Stimulated activated naive CD4-positive, alpha-beta T cell treated with Interleukin-2 at 50 U/mL for 16 hours (primary cell): ENCODE measurements at places on chromosomes 11 and 22.

DNA sequence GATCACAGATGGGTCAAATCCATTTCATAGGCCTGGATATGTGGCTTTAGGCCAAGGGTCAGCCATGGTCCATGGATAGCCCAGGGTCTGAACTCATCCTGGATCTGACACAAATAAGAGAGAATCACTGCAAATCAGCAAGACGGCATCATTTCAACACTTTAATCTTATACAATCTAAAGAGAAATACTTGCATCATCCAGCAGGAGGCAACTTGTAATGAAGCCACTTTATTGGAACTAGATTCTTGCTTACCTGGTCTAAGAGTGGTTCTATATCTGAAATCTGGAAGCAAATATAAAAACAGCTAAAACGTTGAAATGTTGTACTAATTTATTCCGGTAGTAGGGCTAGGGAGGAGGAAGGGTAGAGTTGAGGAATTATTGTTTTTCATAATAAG, 870.1 kb downstream of the JRKL start:
- no peak for DNase-seq

DNA sequence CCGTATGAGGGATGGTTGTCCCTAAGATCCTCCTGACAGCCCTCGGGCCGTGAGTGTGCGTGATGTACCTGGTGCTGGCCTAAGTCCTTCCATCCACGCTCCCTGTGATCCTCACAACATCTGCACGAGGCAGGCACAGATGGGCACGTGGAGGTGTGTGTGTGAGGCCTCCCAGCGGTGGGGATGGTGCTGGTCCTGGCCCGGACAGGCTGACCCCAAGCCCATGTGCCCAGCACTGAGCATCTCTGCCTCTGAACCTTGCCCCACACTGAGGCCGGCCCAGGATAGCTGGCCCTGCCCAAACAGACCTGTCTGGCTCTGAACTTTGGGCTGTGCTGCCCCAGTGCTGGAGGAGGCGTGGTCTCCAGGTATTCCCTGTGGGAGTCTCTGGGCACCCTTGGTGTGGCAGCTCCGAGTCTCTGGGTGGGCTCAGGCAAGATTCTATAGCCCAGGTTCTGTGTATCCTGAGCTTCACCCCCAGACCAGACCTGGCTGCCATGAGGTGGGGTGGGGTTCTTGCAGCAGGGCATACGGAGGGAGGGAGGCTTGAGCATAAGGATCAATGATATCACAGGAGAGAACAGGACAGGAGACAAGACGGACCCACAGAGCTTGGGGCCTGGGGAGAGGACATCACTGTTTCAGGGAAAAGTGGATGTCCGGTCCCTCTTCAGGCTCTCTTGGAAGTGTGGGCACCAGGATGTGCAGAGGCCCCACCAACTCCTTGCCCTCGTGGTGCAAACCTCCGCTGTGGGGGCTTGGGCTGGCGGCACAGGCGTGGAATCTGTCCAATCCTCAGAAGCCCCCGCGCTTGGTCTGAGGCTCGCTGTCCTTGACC, 881.8 kb downstream of the BRD1 start:
- DNase-seq = no peak

DNA sequence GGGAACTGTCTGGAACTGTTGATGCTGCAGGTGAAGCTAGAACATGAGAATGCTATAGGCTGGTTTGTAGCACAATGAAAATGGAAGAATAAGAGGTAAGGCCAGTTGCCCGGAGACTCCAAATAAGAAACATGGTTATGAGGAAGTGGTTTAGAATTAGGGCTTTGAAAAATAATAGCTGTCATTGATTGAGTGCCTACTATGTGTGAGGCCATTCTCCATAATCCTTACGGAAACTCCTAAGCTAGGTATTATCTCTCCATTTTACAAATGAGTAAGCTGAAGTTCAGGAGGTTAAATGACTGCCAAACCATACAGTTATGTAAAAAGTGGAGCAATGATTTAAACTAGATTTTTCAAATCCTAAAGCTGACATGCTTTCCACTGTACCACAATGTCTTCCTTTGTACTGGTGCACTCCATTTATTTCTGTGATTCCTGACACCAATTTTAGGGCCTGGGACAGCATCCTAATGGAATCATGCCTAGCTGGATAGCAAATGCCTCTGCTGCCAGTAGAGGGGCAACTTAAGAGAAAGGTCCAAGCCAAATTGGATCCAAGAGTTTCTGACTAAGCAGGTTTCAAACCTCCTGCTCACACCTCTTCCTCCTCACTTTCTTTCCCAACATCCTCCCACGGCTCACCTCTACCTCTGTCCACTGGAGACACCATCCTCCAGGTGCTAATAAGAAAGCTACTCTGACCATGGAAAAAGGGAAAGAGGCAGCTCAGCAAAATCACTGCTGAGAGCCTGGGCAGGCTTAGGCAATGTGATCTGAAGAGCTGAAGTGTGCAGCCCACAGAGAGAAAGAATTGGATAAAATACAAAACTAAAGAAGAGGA, 46.9 kb upstream of the PICALM start:
- DNase-seq = no peak

- DNase-seq = no peak
These were observed 15.8 kb downstream of the TOLLIP start for GRCh38 chr11:1293619-1294015.

GRCh38 chr11:2382129-2382517, 5.0 kb downstream of the CD81 start:
- DNase-seq = no peak

DNA sequence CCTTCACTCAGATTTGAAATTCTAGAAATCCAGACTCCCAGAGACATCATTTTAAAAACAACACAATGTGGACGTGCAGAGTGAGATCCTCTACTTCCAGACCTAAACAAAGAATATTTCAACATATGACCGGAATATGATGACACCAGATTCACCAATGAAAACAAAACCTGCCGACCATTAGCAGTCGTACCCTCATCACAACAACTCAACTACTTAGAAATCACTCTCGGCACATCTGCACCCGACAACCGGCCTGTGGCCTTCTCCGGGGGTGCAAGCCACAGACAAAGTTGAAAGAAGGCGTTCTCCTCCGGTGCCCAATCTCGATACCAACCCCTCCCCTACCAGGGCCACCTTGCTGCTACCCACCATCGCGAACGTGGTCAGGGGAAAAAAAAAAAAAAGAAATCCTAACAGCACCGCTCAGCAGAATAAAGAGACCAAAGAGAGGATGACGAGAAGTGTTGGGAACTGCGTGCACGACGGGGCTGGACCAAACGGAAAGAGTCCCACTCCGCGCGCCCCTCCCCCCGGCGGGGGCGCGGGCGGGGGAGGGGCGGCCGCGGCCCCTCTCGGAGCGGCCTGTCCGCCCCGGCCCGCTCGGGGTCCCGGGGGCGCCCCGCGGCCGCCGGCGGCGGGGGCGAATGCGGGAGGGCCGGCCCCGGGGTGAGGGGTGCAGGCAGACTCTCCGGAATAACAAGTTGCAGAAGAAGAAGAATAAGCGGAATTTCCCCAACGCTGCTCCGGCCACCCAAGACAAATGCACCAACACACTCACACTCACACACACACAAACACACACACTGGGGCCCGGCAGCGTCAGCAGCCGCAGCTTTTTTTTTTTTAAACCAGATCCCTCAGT, 1.7 kb downstream of the PHF21A start:
- peak; percentile 51 for DNase-seq

DNA sequence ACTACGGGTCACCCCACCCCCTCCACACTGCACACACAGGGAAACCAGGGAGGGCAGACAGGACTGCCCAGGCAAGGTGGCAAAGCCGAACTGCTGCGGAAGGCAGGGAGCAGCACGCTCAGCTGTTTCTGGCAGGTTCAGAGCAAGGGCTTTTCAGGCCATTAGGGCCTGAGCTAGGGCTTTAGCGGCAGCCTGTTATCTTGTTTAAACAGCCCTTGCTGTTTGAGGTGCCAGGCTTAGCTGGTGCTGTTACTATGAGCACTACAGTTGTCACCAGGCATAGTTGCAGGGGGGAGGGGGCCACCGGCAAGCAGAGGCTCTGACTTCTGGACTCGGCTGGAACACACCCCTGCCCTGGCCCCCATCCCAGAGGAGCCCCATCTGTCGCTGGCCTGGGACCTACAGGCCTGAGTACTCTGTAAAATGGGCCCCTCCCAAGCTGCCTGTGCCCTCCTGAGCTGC, 34.9 kb downstream of the RSPH14 start:
- no peak for DNase-seq

DNA sequence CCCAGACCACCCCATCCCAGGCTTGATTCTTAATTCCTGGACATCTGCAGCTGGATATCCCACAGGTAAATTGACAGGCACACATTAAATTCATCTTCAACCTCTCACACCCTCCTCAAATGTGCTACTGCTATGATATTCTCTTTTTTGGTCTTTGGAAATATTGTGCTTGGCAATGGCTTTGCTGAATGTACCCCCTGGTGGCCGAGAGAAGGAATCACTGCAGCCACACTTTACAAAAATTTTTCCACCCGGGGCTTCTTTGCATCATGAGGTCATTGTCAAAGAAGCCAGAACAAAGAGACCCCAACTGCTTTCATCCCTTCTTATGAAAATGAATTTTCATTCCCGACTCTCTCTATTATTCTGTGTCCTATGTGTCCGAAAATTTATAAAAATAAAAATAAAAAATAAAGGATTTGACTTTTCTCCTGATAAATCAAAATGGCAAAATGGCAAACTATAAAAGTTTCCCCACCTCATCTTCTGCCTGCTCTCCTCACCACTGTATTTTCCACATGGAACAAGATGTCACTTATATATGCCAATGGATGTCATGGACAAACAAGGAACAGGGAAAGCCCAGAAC, 15.0 kb upstream of the CYB5R2 start:
- DNase-seq = no peak

- DNase-seq = no peak
These were observed 26.5 kb downstream of the ARHGEF17 start for GRCh38 chr11:73334384-73335203.

GRCh38 chr11:7690648-7691047, 15.6 kb downstream of the OVCH2 start:
- no peak for DNase-seq

- DNase-seq = no peak
These were observed 1.0 kb upstream of the C11orf96 start for GRCh38 chr11:43941257-43941994.

DNA sequence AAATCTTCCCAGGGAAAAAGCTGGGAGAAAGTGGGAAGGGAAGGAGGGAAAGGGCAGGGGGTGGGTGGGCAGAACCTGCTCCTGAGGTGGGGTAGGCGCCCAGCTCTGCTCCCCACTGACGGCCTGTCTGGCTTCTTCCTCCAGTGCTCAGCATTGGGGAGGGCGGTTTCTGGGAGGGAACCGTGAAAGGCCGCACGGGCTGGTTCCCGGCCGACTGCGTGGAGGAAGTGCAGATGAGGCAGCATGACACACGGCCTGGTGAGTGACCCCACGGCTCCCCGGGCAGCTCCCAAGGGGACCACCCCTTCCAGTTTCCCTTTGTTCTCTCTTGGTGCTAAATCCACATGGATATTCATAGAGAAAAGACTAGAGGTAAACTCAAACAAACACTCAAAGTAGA, 25.9 kb downstream of the SHANK3 start:
- DNase-seq = no peak

DNA sequence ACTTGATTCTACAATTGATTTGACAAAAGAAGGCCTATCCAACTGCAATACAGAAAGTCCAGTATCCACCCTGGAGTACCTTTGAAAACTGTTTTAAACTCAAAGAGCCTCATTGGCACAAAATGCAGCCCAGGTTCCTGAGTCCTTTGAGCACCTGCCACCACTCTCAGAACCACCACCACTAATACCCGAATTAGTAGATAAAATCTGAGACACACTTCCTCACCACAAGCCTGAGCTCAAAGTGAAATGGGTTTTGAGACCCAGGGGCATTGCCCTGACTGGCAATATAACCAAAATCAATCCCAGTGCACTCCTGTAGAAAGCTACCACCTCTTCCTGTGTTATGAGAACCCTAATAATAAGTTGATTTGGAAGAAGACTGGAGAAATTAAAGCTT, 215.7 kb downstream of the CSNK2A3 start:
- DNase-seq = no peak

DNA sequence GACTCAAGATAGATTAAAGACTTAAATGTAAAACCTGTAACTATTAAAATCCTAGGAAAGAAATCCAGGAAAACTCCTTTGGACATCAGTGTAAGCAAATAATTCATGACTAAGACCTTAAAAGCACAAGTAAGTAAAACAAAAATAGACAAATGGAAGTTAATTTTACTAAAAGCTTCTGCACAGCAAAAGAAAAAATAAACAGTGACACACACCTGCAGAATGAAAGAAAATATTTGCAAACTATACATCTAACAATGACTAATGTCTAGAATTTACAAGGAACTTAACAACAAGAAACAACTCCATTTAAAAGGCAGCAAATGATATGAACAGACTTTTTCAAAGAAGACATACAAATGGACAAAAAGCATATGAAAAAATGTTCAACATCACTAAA, 359.1 kb downstream of the LUZP2 start:
- DNase-seq = no peak

GRCh38 chr22:46350121-46350520, 14.6 kb downstream of the TRMU start:
- no peak for DNase-seq
